ENCODE measurements at places on chromosomes 12 and 14. TPM values are rescaled to one million over a fixed set of nuclear protein-coding genes. Genes with fewer than 3 reads are reported as not detected.

The PCK2 gene
- total RNA-seq, result 1.1 TPM

The ART4 gene
- total RNA-seq, result not detected

The CBLN3 gene
- 0.47 TPM for total RNA-seq

The JPH4 gene
- total RNA-seq, result 28.9 TPM

The WIF1 gene
- 4.1 TPM for total RNA-seq

The KRT3 gene
- total RNA-seq, result not detected

The CD163 gene
- total RNA-seq, result 1.4 TPM

GRCh38 chr12:75631831-75632230, 120.4 kb upstream of the KRR1 start:
- no peak for DNase-seq

GRCh38 chr12:108959748-108960655, 60.9 kb downstream of the SVOP start:
- DNase-seq, result no peak

- DNase-seq, result no peak
Measured at GRCh38 chr12:12294215-12295005, 27.6 kb upstream of the LRP6 start.

- DNase-seq, result no peak
Measured at GRCh38 chr12:89710873-89711750, 2.5 kb upstream of the ATP2B1 start.

- DNase-seq, result no peak
Measured at GRCh38 chr12:72277415-72277814, 5.2 kb downstream of the TRHDE start.

DNA sequence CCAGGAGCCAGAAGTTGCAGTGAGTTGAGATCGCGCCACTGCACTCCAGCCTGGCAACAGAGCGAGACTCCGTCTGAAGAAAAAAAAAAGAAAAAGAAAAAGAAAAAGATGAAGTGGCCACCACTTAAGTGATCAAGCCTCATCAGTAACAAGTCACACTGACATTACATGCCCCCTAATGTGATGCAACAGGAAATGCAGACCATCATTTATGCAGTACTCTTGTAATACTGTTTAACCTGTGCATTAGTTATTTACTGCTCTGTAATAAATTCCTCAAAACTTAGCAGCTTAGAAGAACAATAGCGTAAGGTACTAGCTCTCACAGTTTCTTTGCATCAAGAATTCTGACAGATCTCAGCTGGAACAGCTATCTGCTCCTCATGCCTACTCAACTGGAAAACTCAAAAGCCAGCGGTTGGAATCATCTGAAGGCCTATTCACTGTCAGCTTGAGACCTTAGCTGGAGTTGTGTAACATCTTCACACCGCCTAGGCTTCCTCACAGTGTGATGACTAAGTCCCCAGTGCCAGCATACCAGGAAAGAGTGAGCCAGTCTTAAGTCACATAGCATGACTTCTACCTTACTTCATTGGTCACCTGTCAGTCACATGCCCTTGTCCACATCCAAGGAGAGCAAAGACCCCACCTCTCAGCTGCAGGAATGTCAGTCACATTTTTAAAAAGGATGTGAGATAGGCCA, 31.5 kb downstream of the EPS8 start:
- no peak for DNase-seq

DNA sequence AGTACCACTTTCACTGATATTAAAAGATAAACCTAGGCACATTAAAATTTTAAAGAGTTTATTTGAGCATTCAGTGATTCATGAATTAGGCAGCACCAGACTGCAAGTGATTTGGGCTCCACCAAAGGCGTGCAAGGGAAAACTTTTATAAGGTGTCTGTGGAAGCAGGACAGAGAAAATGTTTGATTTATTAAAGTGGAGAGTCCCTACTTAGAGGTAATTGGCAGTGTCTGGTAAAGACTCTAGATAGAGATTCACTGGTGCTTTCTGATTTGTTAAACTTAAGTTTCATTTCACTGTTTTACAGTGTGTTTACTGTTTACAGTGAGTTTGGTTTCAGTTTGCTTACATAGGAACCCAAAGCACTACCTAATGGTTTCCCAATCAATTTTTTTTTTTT, 72.8 kb downstream of the ANKS1B start:
- DNase-seq, result no peak

- no peak for DNase-seq
Measured at GRCh38 chr12:82723093-82723492, 36.4 kb downstream of the TMTC2 start.

DNA sequence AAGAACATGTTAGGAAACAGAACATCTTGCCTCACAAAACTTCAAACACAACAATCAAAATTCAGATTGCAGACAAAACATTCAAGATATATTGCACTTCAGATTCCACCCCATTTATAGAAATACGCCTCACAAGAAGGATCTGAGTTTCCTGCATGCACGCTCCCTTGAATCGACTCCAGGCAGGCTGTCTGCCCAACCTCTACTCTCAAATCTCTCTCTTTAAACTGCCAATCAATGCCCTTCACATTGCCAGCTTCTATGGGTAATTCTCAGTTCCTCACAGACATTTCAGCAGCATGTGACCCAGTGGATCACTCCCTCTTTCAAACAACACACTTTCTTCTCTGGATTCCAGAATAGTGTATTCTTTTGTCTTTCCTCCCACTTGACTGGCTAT, 184.1 kb downstream of the PRKD1 start:
- DNase-seq, result no peak

GRCh38 chr12:54692353-54692752, 44.2 kb upstream of the DCD start:
- DNase-seq, result no peak

DNA sequence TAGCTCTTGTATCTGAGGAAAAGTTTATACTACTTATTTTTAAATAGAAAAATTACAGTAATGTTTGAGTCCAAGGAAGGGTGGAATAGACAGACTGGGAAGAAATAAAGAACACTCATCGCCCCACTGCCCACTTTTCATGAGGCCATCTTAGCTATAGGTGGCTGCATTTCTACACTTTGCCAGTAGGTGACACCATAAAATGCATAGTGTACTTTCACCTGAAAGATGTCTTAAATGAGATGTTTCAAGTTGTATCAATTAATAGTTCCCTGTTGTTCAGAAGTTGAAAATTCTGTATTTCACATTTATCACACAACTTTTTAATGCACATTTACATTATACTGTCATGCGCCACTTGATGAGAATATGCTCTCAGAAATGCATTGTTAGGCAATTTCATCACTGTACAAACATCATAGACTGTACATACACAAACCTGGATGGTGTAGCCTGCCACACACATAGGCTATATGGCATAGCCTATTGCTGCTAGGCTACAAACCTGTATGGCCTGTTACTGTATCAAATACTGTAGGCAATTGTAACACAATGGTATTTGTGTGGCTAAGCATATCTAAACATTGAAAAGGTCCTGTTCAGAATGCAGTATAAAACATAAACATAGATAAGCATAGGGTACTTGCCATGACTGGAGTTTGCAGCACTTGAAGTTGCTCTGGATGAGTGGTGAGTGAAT, 27.6 kb downstream of the PMCH start:
- no peak for DNase-seq

GRCh38 chr12:85821759-85822158, 14.4 kb downstream of the RASSF9 start:
- no peak for DNase-seq

DNA sequence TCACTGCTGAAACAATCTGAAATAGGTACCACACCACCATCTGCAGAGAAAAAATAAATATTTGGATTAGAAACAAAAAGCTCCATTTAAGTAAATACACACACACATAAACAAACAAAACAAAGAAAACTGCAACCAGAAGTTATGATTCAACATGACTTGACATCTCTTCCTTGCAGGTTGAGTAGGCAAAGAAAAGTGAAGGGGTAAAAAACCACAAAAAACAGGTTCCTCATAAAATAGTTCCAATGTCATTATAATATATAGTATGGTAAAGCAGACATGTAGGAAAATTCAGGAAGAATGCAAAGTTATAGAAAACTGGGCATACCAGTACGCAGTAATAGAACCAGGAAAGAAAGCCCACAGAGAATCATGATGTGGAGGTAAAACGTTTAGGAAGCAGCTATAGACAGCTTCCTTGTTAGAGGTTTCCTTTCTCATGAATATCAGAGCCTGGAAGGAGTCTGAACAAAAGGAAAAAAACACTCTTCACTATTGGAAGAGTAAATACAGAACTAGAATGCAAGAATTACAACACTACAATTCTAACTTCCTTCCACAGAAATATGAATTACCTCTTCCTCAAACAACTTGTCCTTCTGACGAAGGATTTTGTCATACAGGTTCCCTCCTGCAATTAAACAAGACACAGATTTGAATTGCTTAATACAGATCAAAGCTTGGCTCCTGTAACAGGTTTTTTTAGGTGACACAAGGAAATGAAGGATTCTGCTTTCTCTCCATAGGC, 6.1 kb downstream of the NEK9 start:
- no peak for DNase-seq

DNA sequence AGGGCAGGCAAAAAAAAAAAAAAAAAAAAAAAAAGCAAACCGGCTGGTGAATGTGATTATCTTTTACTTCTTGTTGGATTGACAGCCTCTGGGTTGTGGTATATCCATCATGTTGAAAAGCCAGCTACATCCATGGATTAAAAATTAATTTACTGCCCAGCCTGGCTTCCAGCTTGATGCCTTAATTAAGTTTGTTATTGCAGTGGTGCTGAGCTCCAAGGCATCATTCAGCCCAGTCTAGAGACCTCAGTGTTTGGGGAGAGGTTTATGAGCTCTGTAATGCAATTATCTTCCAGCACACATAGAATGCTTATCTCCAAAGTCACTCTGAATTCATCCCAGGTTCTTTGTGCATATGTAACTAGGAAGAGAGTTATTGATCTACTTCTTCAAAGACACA, 114.8 kb downstream of the RIMBP2 start:
- DNase-seq, result no peak

DNA sequence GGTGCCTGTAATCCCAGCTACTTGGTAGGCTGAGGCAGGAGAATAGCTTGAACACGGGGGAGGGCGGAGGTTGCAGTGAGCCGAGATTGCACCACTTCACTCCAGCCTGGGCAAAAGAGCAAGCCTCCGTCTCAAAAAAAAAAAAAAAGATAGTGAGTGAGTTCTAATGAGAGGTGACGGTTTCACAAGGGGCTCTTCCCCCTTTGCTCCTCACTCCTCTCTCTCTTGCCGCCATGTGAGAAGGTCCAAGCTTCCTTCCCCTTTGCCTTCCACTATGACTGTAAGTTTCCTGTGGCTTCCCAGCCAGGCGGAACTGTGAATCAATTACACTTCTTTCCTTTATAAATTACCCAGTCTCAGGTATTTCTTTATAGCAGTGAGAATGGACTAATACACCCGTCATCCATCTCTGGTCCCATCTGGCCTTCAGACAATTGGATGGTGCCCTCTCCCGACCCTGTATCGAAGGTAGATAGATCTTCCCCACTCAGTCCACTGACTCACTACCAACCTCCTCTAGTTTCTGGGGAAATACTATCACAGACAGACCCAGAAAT, 27.0 kb upstream of the RCOR1 start:
- no peak for DNase-seq
